Activated CD8-positive, alpha-beta memory T cell treated with anti-CD3 and anti-CD28 coated beads, Interleukin-2, amount 50 U/mL, for 4 hours (primary cell): ENCODE measurements at places on chromosomes 6 and 20.

GRCh38 chr6:145141572-145141971 lies 593.7 kb downstream of the EPM2A start:
- DNase-seq: no peak

DNA sequence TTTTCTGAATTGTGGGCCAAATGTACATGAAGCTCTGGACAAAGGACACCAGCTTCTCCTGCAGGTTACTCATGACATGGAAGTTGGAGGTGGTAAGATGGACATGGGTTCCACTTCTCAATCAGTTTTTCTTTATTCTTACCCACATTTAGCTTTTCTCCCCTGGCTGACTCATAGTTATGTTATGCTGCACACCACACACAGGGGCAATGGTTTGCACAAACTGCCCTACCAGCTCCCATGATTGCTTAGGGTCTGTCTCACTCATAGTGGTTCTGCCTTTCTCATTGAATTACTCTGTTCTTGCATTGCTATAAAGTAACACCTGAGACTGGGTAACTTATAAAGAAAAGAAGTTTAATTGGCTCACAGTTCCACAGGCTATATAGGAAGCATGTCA lies 4.5 kb upstream of the CD109 start:
- DNase-seq: no peak

DNA sequence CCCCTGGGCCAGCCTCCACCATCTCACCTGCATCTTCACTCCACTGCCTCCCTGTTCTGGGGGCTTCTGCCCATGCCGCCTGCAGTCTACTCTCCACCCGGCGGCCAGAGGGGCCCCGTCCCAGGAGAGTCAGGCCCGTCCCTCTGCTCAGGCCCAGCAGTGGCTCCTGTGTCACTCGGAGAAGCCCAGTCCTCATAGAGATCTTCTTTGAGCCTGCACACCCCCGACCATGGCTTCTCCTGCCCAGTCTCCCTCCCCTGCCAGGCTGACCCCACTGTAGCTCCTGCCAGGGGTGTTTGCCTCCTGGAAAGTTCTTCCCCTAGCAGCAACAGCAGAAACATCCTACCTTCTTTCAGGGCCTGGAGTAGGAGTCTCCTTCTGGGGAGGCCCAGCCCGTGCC lies 22.2 kb upstream of the NOL4L start:
- DNase-seq: no peak

- no peak for DNase-seq
These were observed 28.9 kb downstream of the PRR18 start for GRCh38 chr6:166279393-166279679.

GRCh38 chr20:63497946-63498935 lies 642 bp downstream of the EEF1A2 start:
- DNase-seq: no peak

DNA sequence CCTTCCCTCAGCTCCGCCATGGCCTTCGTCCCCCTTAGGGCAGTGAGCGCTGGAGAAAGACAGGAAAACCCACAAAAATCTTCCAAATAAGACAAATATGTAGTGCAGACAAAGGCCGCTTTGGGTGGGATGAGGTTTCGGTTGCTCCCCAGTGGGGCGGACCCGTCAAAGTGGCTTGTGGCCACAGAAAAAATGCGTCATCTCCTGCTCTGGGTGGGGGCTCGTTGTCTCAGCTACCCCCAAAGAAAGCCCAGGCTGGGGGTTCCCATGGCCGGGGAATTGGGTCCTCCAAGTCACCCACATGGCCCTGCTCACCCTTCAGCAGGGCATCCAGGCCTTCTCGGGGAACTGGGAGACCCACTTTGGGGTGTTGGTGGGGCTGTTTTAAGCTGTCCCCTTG lies 21.9 kb upstream of the SCUBE3 start:
- peak; percentile 25 for DNase-seq

DNA sequence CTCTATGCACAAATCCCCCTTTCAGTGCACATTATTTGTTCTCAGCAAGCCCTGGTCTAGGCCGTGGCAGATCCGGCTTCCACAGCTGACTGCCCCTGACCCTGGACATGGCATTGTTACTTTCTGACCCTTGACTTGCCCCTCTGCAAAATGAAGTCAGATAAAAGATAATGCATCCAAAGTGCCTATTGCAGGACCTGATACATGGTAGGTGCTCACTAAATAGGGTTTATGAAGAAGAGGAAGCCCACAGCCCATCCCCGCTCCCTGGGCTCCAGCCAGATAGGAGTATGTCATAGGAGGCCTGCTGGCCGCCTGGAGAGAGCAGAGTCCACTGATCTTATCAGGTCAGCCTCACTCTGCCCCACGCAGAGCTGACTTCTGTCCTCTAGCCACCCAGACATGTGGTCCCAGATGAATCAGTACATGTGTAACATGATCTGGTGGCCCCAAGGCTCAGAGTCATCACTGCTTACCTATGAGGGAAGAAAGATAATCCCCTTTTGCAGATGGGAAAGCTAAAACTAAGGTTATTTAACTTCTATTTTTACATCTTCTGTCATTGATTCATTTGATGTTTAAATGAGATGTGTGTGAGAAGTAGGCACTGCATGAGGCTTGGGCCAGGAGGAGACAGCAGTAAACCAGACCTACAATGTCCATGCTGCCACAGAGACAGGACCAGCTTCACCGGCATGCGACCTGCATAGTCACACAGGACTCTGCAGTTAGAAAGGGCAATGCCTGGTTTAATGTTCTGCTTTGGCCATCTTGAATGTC lies 20.4 kb downstream of the MAFB start:
- DNase-seq: no peak

GRCh38 chr6:93210908-93211307 lies 208.5 kb downstream of the EPHA7 start:
- no peak for DNase-seq

DNA sequence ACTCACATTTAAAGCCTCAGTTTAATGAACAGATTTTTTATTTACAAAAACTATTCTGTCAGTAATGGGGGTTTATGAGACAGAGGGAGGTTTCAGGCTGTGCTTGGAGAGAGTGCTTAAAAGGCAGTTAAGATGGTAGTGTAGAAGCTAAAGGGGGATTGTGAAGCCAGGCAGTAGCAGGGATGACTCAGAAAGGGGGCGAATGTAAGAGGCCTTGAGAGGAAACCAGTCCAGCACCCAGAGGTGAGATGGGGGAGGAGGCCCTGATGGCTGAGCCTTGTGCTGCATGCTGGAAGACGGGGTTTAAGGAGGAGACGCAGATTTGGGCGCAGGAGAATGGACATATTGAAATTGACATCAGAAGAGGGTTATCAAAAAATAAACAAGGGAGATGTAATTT lies 6.6 kb upstream of the SERPINB9 start:
- no peak for DNase-seq

- no peak for DNase-seq
These were observed 6.3 kb downstream of the IPCEF1 start for GRCh38 chr6:154350293-154350692.

GRCh38 chr6:57130661-57131177 lies 40.7 kb downstream of the ZNF451 start:
- DNase-seq: no peak

DNA sequence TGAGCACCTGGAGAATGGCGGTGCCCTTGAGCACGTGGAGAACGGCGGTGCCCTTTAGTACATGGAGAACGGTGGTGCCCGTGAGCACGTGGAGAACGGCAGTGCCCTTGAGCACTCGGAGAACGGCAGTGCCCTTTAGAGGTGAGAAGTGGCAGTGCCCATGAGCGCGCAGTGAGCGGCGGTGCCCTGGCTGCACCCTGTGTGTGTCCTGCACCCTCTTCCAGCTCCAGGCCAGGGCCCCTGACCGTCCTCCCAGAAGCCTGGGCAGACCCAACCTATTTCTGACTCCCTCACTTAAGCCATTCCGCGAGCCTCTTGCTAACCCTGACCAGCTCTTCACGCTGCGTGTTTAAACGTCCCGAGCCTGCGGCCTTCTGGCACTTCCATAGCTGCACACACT lies 151.3 kb downstream of the DLL1 start:
- no peak for DNase-seq

- DNase-seq: no peak
These were observed 44.6 kb downstream of the APCDD1L start for GRCh38 chr20:58470336-58471192.

DNA sequence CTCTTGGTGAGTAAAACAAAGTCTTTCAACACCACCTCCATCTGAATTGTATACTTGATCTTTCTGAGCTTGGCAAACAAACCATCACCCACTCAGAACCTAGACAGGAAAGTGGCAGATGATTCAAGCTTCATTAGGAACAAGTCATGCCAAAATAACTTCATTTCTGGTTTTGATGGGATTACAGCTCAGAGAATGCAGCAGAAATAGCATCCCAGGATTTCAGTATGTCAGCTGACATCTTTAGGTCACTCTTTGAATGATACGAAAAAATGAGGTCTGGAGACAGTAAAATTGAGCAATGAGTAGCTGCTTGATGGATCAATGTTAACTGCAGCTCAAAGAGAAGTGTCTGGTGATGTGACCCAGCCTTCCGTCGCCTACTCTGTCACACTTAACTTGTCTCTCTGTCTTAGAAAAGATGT lies 92.4 kb downstream of the GJA10 start:
- DNase-seq: no peak

DNA sequence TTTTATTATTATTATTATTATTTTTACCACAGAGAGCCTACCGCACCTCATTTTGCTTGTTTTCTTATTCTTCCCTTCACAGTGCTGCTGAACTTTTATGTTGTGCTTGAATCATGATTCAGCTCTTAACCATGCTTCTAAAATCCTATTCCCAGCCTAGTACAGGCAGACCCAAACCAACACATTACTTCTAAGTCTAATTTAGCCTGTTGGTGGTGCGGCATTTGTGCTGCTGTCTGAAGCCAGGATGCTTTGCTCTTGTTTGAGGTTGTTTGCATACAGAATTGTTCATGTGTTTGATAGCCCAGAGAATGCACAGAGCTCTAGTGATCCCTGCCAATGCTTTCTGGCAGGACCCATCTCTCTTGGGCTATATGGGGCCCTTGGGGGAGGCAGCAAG lies 213.5 kb upstream of the KCNG1 start:
- DNase-seq: no peak

DNA sequence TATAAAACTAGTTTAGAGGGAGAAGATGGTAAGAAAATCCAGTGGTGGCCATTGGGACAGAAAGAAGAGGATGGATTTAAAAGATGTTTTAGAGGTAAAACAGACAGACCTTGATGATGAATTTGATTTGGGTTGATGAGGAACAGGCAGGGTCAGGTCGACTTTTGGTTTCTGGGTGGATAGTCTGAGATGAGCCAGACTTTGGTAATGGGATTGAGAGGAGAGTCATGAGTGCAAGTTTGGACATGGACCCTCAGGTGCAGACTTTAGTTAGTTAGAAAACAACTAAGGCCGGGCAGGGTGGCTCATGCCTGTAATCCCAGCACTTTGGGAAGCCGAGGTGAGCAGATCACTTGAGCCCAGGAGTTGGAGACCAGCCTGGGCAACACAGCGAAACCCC lies 257.9 kb downstream of the MAFB start:
- DNase-seq: no peak

DNA sequence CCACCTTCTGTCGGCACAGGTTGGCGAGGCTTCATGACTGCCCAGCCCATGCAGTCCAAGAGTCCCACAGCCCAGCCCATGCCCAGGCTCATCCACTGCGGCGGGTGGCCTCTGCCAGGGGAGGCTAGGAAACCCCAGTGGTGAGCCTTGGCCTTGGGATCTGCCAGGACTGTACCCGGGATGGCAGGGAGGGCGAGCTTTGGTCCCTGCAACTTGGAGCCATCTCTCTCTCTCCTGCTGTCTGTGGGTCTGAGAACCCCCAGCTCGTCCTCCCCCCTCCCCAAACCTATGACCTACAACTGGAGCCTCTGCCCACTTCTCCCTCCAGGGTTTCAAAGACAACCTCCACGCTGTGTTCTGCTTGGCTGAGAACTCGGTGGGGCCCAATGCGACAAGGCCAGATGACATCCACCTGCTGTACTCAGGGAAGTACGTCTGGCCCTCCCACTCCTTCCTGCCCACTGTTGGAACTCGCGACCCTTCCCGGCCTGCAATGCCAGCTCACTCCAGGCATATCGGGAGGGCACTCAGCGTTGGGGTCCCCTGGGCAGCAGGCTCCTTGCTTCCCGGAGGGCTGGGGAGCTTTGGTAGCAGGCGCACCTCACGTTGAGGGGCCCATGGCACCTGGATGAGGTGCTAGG lies 19.7 kb downstream of the NPEPL1 start:
- DNase-seq: no peak

GRCh38 chr6:27275025-27275956 lies 27.8 kb downstream of the PRSS16 start:
- DNase-seq: no peak

- no peak for DNase-seq
These were observed 40.5 kb downstream of the DSE start for GRCh38 chr6:116411284-116411623.

GRCh38 chr6:125154118-125154760 lies 666 bp downstream of the TPD52L1 start:
- no peak for DNase-seq

DNA sequence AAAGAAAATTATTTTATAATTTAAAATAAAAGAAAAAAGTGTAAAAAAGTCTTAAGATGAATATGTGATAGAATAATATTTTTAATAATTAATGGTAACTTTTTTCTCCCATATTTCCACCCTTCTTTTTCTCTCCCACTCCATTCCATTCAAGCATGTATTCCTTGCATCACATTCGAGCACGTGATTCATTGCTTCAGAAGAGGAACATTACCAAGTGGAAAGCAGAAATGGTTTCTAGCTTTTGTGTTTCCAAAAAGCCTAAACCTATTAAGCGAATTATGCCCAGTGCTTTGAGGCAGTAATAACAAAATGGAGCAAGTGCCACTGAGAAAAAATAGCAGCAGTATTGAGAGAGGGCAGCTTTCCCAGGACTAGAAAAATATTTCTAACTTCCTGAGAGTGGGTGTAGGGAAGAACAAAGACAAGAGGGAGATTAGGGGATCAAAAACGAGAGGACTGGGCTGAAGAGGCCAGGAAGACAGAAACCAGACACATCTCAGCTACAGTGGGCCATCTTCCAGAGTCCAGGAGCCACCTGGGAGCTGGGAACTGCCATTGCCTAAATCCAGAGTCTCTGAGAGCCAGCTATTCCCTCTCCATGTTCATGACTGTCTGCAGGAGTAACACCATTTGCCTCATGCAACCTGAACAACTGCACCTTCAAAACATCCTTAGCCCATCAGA lies 15.0 kb upstream of the AKIRIN2 start:
- DNase-seq: no peak

GRCh38 chr6:56756219-56756789 lies 113.6 kb upstream of the DST start:
- no peak for DNase-seq

- no peak for DNase-seq
These were observed 88.3 kb downstream of the CDYL start for GRCh38 chr6:4864519-4864918.

DNA sequence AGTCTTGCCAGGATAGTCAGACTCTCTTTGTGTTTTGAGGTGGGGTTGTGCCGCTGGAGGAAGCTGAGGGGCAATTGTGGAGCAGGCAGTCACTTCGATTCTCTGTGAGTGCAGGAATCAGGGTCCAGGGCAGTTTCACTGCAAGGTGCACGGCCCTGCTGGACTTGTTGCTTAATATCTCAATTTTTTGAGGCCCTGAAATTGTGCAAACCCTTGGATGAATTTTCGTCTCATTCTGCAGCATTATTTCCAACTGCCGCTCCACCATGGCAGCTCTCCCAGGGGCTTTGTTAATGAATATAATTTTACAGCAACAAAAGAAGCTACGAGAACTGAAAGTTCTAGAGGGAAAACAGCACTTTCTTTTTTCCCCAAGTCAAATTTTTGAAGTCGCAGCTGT lies 531.9 kb downstream of the QKI start:
- no peak for DNase-seq
